ENCODE measurements at places on chromosomes 7 and 10. TPM values are rescaled to one million over a fixed set of nuclear protein-coding genes. Genes with fewer than 3 reads are reported as not detected.

DNA sequence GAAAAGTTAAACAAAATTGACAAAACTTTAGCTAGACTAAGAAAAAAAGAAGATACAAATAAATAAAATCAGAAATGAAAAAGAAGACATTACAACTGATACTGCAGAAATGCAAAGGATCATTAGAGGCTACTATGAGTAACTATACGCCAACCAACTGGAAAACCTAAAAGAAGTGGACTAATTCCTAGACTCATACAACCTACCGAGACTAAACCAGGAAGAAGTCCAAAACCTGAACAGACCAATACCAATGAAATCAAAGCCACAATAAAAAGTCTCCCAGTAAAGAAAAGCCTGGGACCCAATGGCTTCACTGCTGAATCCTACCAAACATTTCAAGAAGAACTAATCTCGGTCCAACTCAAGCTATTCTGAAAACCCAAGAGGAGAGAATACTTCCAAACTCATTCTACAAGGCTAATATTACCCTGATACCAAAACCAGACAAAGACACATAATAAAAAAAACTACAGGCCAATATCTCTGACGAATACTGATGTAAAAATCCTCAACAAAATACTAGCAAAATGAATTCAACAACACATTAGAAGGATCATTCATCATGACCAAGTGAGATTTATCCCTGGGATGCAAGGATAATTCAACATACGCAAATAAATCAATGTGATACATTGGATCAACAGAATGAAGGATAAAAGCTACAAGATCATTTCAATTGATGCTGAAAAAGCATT lies 20.3 kb downstream of the ELAPOR2 start:
- no peak for DNase-seq

DNA sequence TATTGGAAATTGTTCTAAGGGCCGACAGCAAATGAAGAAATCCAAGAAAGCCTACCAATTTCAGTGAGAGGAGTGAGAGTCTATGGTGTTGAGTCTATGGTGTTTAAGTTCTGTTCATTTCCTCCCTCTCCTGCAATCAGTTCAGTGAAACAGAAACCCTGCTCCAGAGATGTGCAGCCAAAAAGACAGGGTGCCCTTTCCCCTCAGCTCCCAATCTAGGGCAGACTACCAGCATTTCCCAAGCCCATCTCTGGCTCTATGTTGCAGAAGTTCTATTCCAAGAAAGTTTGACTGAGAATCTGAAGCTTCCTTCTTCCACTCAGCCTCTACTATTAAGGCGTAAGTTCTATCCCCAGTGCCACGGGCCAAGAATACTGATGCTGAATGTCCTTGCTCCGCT lies 18.5 kb upstream of the ALOX5 start:
- DNase-seq, result no peak

Gene YKT6
- 117 TPM for total RNA-seq

Gene GRID2IP
- total RNA-seq, result 0.65 TPM
